Heart left ventricle (tissue), 16 donors: ENCODE measurements at places on chromosomes 12 and 14. TPM values are rescaled to one million over a fixed set of nuclear protein-coding genes. Genes with fewer than 3 reads are reported as not detected.

SLC16A7 gene
- 169 TPM for total RNA-seq

KCNJ8 gene
- total RNA-seq: 56.5 TPM

DNA sequence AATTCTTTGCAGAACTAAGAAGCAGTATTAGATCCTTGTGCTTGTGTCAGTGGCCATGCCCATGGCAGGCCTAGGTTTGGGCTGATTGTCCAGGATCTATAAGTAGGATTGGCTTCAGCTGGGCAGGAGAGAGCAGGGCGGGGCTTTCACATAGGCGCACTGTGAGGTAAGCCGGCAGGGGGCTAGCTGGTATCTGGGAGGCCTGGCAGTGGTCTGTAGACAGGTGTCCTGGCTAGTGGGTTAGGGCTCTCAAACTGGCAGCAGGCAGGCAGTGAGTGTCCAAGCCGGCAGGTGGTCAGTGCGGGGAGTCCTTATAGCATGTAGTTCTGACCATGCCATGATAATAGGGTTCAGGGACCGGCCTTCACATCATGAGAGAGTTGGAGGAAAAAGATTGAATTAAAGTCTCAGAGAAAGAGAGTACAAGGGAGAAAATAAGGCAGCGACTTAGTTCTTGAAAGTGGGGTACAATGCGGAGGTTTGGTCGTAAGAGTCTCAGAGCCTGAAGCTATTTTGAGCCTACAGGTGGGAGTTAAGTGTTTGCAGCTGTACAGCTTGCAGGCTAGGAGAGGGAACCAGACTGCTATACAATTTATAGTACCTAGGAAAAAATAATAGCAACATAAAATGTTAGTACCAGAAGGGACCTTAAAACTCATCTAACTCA is 137.4 kb downstream of the TPH2 start:
- no peaks in the 10 kb centered on the region for H3K4me1 ChIP-seq
- no peak overlapping the region for H3K4me3 ChIP-seq
- H3K36me3 ChIP-seq: no peaks in the 10 kb centered on the region
- H3K27ac ChIP-seq: no peak overlapping the region

DNA sequence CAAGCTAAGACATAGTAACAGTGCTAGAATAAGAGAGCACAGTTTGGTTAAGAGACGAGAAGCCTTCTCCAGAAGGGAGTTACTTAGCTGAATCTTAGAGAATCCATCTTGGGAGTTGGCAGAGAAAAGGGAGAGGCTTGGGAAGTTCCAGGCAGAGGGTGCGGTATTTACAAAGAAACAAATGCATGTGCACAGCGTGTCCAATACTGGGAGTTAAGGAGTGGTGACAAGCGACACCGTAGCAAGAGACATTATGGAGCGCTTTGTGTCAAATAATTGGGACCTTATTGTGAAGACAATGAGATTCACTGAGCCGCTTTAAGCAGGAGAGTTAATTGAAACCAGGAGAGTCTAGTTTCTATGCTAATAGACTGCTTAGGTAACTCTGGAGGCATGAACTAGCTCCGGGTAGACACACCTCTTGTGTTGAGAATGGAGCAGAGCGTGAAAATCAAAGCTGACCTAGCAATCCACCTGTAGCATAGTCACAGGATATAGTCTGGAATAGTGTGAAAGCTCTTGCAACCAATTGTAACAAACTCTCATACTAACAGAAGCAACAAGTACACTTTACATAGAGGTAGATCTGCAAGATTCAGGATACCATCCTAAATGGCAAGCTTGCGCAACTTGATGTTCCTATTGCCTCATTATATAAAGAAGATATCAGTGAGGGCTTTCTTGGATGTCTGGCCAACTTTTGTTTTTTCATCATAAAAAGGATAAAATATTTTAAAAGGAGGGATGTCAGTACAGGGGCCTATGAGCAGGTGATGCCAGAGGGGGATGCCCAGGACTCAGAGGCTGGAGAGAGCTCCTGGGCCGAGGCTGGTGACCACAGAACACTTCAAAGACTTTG is 5.3 kb downstream of the ALDH1L2 start:
- peaks cover 11% of the 10 kb centered on the region for H3K4me1 ChIP-seq
- H3K27me3 ChIP-seq: peaks cover 5% of the 10 kb centered on the region
- no peak overlapping the region for H3K4me3 ChIP-seq
- DNase-seq: no peak
- H3K27ac ChIP-seq: no peak overlapping the region

- no peak overlapping the region for H3K4me3 ChIP-seq
- H3K27me3 ChIP-seq: no peaks in the 10 kb centered on the region
- H3K27ac ChIP-seq: no peak overlapping the region
- H3K36me3 ChIP-seq: no peaks in the 10 kb centered on the region
- DNase-seq: no peak
These were observed 119.9 kb downstream of the PHETA1 start for GRCh38 chr12:111249018-111249370.

DNA sequence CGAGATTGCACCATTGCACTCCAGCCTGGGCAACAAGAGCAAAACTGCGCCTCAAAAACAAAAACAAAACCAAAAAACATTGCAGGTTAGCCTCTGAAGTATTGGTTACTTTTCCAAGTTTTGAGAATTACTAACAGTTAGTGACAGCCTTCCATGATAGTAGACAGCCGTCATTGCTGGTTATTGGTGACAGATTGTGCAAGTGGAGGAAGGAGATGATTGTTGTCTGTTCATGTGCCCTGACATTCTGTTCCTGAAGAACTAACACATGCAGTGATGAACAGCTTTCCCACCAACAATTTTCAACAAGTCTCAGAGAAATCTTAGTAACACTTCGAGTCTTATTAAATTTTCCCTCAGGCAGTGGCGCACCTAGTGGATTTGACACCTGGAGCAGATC is 89.3 kb upstream of the NAP1L1 start:
- H3K27me3 ChIP-seq: no peaks in the 10 kb centered on the region
- H3K36me3 ChIP-seq: no peaks in the 10 kb centered on the region
- no peaks in the 10 kb centered on the region for H3K4me1 ChIP-seq
- no peak overlapping the region for H3K27ac ChIP-seq
- DNase-seq: no peak
- no peak overlapping the region for H3K4me3 ChIP-seq

GRCh38 chr12:131457331-131458047 is 253.4 kb upstream of the SFSWAP start:
- no peaks in the 10 kb centered on the region for H3K36me3 ChIP-seq
- H3K27me3 ChIP-seq: no peaks in the 10 kb centered on the region
- no peaks in the 10 kb centered on the region for H3K4me1 ChIP-seq
- no peak overlapping the region for H3K4me3 ChIP-seq
- DNase-seq: no peak
- H3K27ac ChIP-seq: no peak overlapping the region

DNA sequence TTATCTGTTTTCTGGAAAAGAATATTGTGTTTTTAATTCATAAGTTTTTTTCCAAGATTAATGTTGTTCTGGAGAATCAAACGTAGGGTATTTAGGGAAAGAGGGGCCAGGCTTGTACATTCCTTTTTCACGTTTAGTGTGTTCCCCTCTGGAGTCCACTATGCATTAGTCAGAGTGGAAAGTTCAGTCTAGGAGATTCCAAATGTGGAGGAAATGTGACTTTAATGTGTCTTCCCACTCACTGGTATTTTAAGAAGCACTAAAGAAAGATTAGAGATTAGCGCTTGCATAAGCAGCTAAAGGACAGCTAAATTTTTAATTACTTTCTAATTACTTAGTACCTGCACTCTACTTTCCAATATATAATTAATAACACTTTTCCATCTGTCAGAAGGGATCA is 4.4 kb upstream of the PDE6H start:
- no peaks in the 10 kb centered on the region for H3K36me3 ChIP-seq
- H3K27me3 ChIP-seq: no peaks in the 10 kb centered on the region
- H3K27ac ChIP-seq: no peak overlapping the region
- H3K4me1 ChIP-seq: no peaks in the 10 kb centered on the region
- no peak overlapping the region for H3K4me3 ChIP-seq

DNA sequence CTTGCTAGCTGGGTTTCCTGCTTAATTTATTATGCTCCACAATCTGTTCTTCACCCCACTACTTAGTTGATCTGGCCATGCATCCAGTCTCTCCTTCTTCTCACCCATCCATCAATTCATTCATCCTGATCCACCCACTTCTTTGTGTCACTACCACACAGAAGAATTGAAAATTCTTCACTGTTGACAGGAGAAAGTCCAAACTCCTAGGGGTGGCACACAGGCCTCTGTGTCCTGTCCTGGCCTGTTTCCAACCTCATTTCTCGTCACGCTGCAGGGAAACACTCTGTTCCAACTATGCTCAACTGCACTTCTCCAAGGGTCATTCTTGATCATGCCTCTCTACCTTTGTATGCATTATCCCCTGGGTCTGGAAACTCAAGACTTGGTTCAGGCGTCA is 10.6 kb upstream of the KRT83 start:
- no peaks in the 10 kb centered on the region for H3K27me3 ChIP-seq
- no peaks in the 10 kb centered on the region for H3K36me3 ChIP-seq
- DNase-seq: no peak
- H3K4me3 ChIP-seq: no peak overlapping the region
- no peaks in the 10 kb centered on the region for H3K4me1 ChIP-seq
- H3K27ac ChIP-seq: no peak overlapping the region

GRCh38 chr12:106131676-106132075 is 7.1 kb downstream of the NUAK1 start:
- H3K27ac ChIP-seq: peak overlapping the region; percentile 28
- H3K27me3 ChIP-seq: no peaks in the 10 kb centered on the region
- DNase-seq: no peak
- H3K4me1 ChIP-seq: peaks cover 3% of the 10 kb centered on the region
- H3K4me3 ChIP-seq: no peak overlapping the region
- no peaks in the 10 kb centered on the region for H3K36me3 ChIP-seq

GRCh38 chr12:34219046-34219770 is 196.9 kb downstream of the ALG10 start:
- no peaks in the 10 kb centered on the region for H3K36me3 ChIP-seq
- H3K4me1 ChIP-seq: no peaks in the 10 kb centered on the region

GRCh38 chr12:108592033-108592909 is 5.6 kb downstream of the TMEM119 start:
- no peaks in the 10 kb centered on the region for H3K4me1 ChIP-seq
- no peaks in the 10 kb centered on the region for H3K27me3 ChIP-seq
- H3K36me3 ChIP-seq: no peaks in the 10 kb centered on the region
- H3K4me3 ChIP-seq: no peak overlapping the region

- H3K4me1 ChIP-seq: peaks cover 35% of the 10 kb centered on the region
- peaks cover 20% of the 10 kb centered on the region for H3K36me3 ChIP-seq
- DNase-seq: peak; percentile 82
- peak overlapping the region; percentile 88 for H3K4me3 ChIP-seq
These were observed 630 bp downstream of the FOS start for GRCh38 chr14:75279153-75279762.
